HT1080 (cell line): ENCODE measurements at places on chromosomes 7 and 10.

- DNase-seq = no peak
Measured at GRCh38 chr10:63003816-63004453, 129.2 kb upstream of the NRBF2 start.

GRCh38 chr10:34029455-34029854 lies 695.0 kb upstream of the NRP1 start:
- DNase-seq = no peak

DNA sequence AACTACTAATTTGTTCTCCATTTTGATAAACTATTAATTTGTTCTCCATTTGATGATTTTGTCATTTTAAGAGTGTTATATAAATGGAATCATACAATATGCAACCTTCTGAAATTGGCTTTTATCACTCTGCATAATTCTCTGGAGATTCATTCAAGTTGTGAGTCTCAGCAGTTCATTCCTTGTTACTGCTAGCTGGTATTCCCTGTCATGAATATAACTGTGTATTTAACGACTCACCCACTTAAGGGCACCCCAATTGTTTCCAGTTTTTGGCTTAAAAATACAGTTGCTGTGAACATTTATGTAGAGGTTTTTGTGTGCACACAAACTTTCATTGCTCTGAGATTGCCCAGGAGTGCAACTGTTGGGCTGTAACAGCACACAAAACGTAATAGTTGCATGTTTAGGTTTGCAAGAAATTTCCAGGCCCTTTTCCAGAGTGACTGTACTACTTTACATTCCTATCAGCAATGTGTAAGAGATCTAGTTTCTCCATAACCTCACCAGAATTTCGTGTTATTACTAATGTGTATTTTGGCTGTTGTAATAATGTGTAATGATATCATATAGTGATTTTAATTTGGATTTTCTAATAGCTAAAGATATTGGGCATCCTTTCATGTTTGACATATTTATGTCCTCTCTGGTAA lies 153.2 kb upstream of the ADCY1 start:
- DNase-seq = no peak

DNA sequence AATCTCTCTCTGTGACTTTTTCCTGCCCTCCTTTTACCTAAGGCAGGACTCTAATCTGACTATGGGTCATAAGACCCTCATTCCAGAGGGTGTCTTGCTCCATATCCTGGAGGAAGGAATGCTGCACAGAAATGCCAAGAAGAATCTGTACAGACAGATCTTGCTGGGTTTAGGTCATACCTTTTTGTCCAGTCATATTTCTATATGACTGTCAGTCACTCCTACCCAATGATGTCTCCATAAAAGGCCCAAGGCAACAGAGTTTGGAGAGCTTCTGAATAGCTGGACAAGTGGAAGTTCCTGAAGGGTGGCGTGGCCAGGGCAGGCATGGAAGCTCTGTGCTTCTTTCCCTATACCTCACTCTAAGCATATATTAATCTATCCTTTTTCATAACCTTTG lies 47.5 kb downstream of the FEZF1 start:
- no peak for DNase-seq

DNA sequence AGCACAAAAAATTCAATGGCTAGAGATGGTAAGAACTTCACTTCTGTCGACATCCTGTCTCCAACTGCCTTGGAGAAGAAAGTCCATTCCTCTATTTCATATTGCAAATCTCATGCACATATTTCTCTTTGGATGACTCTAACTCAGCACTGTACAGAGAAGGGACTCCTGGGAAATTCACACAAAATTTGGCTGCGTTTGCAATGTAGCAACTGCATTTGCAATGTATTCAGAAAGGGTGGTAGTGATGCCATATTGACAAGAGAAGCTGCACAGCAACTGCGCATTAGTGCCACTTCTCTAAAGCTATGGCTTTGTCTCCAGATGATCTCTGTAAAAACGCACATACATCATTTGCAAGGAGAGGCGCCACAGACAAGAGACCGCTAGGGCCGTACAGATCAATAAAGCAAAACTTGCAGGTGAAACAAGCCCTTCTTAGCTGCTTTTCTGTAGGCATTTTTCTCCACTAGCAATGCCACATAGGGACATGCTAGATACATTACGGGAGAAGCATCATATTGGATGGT lies 389.5 kb downstream of the TCERG1L start:
- DNase-seq = no peak

DNA sequence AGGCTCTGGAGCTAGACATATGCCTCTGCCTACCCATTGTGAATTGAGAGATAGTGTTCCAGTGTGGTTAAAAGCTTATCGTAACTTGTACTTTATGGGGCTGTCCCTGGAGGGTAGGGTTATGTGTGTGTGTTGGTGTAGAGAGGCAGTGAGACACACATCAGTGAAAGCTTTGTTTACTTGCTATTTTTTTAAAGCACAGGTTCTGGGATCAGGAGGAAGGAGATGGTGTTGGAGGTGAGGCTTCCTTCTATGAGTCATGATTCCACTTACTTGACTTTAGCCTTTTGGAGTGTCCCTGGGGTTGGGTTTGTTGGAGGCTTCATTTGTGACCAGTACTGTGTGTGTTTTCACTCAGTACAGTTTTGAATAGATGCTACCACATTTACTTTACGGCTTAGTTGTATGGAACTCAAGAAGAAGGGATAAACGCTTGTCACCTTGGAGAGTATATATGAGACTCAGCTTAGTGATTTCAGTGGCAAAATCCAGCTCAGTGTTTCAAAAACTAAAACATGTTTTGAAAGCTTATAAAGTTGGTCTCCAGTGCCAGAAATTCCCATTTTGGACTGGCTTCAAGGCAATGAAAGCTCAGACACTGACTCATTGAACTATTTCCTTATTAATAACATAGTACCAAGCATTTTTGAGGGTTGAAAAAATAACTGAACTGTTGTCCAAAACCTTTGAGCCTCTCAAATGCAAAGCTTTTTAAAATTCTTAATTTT lies 106.2 kb downstream of the PLXDC2 start:
- peak; percentile 4 for DNase-seq

GRCh38 chr7:153640586-153640985 lies 411.6 kb upstream of the DPP6 start:
- DNase-seq = no peak

DNA sequence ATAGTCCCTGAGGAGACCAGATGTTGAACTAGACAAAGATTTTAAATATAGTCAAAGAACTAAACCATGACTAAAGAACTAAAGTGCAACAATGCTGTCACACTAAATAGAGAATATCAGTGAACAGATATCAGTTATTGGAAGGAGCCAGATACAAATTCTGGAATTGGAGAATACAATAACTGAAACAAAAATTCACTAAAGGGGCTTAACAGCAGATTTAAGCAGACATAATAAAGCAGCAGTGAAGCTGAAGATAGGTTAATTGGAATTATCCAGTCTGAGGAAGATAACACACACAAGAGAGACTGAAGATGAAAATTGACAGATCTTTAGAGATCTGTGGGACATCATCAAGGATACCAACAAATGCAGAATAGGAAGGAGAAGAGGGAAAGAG lies 10.4 kb downstream of the KPNA7 start:
- DNase-seq = no peak

DNA sequence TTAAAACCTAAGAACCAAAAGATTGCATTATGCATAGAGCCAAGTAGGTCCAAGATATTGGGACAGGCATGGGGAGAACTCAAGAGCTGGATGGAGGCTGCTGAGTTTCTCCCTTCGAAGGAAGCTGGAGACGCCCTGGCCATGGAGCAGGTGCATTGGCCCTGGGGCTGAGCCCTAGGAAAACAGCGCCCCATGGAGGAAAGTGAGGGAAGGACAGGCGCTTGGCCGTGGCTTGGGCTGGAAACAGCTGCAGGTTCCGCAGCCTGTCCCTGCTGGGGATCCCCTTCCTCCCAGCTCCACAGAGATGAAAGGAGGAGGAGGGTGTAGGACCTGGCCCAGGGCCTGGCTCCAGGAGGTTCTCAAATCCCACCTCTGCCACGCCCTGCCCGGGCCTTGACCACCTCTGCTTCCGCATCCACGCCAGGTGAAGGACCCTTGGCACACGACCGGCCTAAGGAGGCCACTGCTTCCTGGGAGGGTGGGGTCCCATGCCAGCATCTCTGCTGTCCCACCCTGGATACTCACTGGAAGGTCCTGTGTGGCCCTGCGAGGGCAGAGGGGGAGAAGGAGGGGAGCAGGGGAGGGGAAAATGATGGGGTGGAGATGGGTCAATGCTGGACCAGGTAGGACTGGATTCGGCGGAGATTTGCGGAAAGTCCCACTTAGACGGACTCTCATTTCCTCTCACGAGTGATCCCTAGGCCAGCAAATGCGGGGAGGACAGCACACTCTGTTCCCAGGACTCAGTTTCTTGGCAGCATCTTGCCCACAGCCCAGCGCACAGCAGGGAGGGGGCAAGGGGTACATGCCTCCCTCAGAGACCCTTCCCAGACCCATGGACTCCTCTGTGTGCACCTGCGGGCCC lies 258.6 kb upstream of the TCERG1L start:
- no peak for DNase-seq

- DNase-seq = peak; percentile 92
Measured at GRCh38 chr10:122286867-122287266, 15.8 kb downstream of the BTBD16 start.

DNA sequence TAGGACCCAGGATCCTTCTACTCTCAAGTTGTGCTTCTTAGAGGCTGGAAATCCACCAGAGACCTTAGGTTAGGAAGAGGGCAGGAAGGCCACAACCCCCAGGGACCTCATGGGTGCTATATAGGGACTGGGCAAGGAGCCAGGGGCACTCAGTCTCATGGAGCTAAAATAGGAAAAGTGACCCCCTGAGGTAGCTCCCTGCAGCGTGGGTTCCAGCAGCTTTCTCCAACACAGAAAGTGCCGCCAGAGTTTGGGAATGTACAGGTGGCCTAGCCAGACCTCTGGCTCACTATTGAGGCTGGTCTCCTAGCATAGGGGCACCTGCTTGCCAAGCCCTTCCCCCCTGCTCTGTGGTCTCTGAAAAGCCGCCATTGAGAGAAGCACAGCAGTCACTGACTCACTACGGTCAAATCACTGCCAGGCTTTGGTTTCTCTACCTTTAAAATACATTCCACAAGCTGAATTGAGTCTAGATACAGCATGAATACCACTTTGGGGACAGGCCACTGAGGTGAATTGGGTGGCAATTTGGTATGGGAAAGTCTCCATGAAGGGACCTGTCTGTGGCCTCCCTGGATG lies 333.2 kb upstream of the PODXL start:
- peak; percentile 28 for DNase-seq
